NCI-H187 treated with DMSO at 0.1 percent for 48 hours (cell line): ENCODE measurements at places on chromosomes 4 and X.

DNA sequence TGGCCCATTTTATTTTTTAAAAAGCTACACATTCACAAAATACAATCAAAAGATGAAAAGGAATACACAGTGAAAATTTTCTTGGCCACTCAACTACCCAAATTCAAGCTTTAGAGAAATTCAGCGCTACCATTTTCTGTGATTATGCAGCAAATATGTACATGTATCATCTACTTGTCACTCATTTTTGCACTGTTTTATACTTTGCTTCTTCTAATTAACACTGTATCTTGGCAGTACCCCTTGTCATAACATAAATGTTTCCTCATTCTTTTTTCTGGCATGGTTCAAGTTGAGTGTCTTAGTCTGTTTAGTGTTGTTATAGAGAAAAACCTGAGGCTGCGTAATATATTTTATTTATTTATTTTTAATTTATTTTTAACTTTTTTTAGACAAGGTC is 15.7 kb upstream of the PPID start:
- DNase-seq, result no peak

GRCh38 chr4:7121174-7121573 is 53.3 kb upstream of the GRPEL1 start:
- DNase-seq, result no peak

GRCh38 chr4:150949943-150950342 is 65.1 kb downstream of the LRBA start:
- DNase-seq, result no peak

DNA sequence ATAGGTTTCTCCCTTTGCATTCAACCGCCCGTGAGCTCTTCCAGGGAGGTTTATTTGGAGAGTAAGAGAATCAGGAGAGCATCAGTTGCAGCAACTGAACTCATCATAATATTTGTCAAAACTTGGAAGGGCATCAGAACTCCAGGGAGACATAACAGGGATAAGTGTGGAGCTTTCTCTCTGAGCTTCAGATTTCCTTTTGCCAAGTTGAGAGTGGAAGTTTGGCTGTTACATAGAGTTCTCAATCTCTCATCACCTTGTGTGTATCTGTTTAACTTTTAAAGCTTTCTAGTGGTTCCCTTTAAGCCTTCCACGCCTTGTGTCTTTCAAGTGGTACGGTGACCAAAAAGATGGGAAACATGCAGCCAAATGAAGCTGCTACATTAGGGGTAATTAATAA is 18.8 kb downstream of the BMP3 start:
- no peak for DNase-seq

DNA sequence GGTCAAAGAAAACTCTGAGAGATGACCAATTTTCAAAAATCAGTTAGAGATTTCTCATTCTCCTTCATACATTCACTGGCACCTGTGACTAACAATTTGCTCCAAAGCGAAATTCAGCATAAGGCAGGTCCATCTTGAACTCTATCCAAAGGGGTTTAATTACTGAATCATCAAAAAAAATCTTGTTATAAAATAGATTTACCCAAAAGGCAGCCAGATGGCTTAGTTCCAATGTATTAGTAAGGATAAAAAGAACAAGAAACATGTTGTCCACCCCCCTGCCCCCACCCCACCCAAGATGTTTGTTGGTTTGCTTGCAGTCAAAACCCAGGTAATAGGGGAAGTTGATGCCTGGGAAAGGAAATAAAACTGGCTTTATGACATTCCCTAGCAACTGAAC is 200.3 kb downstream of the ANTXR2 start:
- no peak for DNase-seq

GRCh38 chr4:47187608-47188007 is 156.2 kb downstream of the GABRB1 start:
- no peak for DNase-seq
